BJ (cell line): ENCODE measurements at places on chromosomes 4 and X. TPM values are rescaled to one million over a fixed set of nuclear protein-coding genes. Genes with fewer than 3 reads are reported as not detected.

The SPP1 gene
- 4.9 and 5.4 TPM in 2 replicates for polyA plus RNA-seq

The DHX15 gene
- 53.2 and 97.9 TPM in 2 replicates for polyA plus RNA-seq

DNA sequence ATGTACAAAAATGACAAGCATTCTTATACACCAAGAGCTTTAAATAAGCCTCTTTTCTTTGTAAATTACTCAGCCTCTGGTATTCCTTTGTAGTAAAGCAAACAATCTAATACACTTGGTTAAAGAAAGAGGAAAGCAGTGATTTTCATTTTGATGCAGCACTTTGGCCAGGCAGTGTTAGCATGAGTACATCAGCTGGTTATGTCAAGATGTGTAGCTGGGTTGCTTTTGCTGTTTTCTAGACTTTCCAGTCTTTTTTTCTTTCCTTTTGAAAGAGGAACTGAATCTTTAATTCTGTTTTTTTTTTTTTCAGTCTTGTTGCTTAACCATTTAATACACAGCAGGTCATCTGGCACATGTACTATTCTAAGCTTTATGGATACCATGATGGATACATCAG lies 167.1 kb upstream of the AADAT start:
- DNase-seq = no peak

- DNase-seq = no peak
Measured at GRCh38 chrX:122245943-122246342, 938.1 kb upstream of the GRIA3 start.

DNA sequence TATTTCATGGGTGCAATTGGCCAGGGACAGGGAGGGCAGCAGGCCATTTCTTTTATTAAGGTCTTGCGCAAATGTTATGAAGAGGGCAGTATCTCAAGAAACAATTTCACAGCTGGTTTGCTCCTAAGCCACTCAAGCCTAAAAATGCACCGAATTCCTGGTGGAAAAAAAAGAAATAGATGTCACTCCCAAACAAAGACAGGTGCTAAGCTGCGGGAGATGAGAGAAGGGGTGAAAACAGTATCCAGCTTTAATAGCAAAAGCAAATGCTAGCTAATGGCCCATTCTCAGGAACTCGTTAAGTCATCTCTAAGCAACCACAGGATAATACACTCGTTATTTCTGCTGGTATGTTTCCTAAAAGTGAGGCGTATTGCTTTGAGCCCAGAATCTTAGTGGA lies 116.4 kb downstream of the ARX start:
- DNase-seq = no peak

The GABRA4 gene
- not detected in 2 replicates for polyA plus RNA-seq

The S100G gene
- polyA plus RNA-seq = not detected in 2 replicates

The RIBC1 gene
- 0.09 TPM in 1 of 2 replicates, not detected in the other for polyA plus RNA-seq

The SLC10A4 gene
- polyA plus RNA-seq = 0.09 TPM in 1 of 2 replicates, not detected in the other

The VSIG4 gene
- polyA plus RNA-seq = not detected in 2 replicates

- peak; percentile 83 for DNase-seq
Measured at GRCh38 chr4:5206016-5206790, 154.9 kb downstream of the STK32B start.

The ODAM gene
- polyA plus RNA-seq = not detected in 2 replicates

The ZNF157 gene
- polyA plus RNA-seq = 0.02 TPM in 1 of 2 replicates, not detected in the other

- DNase-seq = no peak
Measured at GRCh38 chrX:108437349-108438109, 693 bp downstream of the COL4A6 start.

- no peak for DNase-seq
Measured at GRCh38 chrX:22093550-22093949, 61.4 kb downstream of the PHEX start.

DNA sequence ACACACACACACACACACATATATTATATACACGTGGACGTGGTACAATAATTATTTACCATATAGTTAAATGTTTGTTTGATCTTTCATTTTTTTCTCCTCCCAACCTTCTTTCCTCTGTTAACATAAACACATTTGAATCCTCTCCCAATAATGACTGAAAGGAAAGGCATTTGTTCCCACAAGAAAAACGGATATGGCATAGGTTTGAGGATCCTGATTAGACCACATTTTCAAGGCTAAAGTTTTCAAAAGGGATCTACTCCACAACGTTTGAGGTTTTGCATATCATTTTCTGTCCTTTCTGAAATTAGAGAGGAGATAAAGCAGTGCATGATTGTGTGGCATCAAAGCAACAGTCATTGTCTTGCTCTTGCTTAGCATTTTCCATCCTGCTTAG lies 1883.4 kb downstream of the STIM2 start:
- DNase-seq = no peak

The YIPF7 gene
- polyA plus RNA-seq = not detected in 2 replicates

DNA sequence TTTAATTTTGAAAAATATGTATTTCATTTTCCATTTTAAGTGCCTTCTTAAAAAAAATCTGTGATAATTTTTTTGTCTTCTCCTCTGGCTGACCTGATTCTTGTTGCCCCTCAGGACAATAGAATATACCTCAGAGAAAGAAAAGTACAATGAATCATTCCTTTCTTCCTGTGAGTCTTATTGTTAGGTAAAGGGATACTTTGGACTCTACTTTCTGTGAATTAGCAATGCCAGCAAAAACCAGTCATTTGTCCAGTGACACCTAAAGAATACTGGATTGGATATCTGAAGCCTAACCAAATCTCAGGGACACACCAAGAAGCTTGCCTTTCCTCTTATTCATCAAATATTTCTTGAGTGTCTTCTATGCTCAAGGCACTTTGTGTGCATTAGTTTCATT lies 102.1 kb downstream of the AREG start:
- DNase-seq = no peak

DNA sequence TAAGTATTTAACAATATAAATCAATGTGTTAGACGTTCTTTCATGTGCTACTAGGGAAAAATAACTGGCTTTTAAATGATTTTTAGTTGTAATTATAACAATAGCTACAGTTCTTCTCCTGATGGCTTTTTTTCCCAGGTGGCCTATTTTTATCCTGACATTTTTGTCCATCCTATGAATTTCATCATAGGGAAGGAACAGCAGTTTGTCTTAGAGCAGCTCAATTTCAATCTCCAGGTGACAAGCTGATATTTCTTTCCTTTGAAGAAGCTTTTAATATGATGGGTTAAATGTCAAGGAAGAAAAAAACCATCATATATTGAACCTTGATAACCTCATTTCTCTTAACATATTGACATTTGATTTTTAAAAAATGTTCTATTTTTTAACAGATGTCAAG lies 163.0 kb upstream of the AGA start:
- DNase-seq = no peak

- DNase-seq = no peak
Measured at GRCh38 chr4:75547647-75548387, 8.0 kb upstream of the ODAPH start.

The ARR3 gene
- polyA plus RNA-seq = not detected in 2 replicates

DNA sequence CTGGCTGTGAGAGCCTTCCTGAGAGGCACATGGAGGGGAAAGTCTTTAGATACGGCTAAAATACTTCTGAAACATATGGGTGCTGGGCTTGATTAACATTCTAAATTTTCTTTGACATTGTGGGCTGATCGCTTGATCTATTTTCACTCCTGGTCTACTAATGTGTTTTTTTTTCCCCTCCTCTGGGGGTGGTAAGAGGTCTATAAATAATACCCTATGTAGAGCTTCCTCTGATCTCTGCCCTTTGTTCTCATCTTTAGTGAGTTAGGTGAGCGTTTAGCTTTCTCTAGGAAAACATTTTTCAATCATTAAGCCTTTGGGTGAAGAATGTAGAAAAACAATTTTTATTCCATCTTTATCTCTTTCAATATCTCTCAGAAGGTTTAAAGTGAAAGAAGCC lies 9.8 kb downstream of the SLC4A4 start:
- DNase-seq = no peak

- no peak for DNase-seq
Measured at GRCh38 chr4:152464030-152464823, 71.7 kb downstream of the FBXW7 start.

DNA sequence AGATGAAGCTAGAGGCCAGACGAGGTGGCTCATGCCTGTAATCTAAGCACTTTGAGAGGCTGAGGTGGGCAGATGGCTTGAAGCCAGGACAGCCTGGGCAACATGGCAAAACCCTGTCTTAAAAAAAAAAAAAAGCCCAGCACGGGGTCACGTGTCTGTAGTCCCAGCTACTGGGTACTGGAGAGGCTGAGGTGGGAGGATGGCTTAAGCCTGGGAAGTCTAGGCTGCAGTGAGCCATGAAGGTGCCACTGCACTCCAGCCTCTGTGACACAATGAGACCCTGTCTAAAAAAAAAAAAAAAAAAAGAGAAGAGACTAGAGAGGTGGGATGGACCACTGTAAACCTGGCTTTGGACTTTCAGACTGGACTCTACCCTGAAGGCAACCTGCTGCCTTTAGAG lies 10.7 kb upstream of the LRBA start:
- no peak for DNase-seq

GRCh38 chr4:150784305-150784704 lies 202.4 kb downstream of the MAB21L2 start:
- DNase-seq = no peak

The GAGE12J gene
- not detected in 2 replicates for polyA plus RNA-seq

GRCh38 chrX:37846558-37846933 lies 825 bp downstream of the DYNLT3 start:
- DNase-seq = no peak

GRCh38 chrX:129553619-129554288 lies 13.7 kb downstream of the OCRL start:
- DNase-seq = no peak

The FOXR2 gene
- polyA plus RNA-seq = not detected in 2 replicates

DNA sequence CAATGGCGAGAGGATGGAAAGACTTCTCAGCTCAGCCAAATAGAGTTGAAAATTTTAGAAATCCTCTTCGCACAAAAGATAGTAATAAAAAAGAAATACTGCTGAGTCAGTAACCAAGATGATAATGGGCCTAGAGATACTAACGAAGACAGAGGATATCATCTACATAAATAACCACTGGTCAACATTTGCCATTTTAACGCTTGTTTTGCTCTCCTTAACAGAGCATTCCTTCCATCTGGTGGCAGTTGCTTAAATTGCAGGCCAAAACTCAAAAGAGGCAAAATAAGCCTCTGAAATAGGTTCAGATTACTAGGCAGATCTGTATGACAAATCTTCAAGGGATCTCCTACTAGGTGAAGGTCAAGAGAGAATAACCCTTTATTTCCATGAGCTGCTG lies 51.7 kb upstream of the MCF2 start:
- DNase-seq = no peak

- DNase-seq = no peak
Measured at GRCh38 chr4:174429701-174430410, 92.4 kb downstream of the HPGD start.

The SRPX gene
- polyA plus RNA-seq = 44.9 and 48.2 TPM in 2 replicates

GRCh38 chr4:43496602-43497001 lies 604.1 kb downstream of the GRXCR1 start:
- no peak for DNase-seq

The PHOX2B gene
- polyA plus RNA-seq = not detected in 2 replicates

DNA sequence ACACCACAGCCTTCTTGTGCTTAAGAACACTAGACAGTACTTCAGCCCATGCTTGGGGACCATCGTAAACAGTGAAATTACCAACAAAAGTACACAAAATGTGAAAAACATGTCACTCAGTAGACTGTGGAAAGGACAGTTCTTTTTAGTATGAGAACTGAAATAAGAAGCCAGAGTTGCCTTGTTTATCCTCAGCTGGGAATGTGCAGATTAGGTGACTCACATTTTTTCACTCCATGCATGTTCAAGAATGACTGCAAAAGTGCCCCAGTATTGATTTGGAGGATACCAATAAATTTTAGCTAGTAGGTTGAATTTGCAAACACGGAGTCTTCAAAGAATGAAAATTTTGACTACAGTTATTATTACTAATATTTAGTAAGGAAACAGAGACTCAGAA lies 23.1 kb upstream of the BMP3 start:
- no peak for DNase-seq

The REELD1 gene
- not detected in 2 replicates for polyA plus RNA-seq

GRCh38 chr4:15521442-15522039 lies 51.9 kb downstream of the CC2D2A start:
- no peak for DNase-seq

The MFAP3L gene
- 9.4 and 9.5 TPM in 2 replicates for polyA plus RNA-seq

DNA sequence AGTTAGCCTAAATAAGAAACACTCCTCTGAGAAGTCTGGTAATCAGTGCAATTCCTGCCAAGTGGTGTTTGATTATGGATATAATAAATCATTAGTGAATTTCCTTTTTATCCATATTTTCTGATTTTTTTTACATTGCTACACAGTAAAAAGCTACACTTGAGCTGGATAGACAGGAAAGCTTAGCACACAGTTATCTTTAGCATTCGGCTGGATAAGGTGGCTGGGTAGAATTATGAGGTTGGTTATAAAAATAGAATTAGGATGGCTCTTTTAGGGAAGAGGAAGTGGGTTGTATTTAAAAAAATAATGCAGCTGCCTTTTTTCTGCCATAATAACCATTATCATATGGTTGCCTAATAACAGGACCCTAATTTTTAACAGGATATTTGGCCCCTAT lies 460.6 kb downstream of the NAF1 start:
- DNase-seq = no peak
